ENCODE measurements at places on chromosomes 2 and 18.

DNA sequence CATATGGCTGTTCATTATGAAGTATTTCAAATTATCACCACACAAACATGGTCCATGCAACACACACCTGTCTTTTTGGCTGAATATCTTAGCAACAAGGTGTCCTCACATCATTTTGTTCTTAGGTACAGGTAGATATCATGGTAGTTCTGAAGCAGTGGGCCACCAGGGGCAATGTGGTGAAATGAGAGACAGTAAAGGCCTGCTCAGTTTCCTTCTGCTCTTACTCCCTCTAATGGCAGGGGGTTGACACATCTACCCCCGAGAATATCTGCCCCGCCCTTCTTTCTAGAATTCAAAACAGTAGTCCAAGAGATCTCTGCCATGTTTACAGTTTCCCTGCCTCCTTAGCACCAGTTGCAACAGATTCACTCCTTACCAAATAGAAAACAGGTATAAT is 147.0 kb upstream of the KLHL14 start:
- DNase-seq, result no peak

DNA sequence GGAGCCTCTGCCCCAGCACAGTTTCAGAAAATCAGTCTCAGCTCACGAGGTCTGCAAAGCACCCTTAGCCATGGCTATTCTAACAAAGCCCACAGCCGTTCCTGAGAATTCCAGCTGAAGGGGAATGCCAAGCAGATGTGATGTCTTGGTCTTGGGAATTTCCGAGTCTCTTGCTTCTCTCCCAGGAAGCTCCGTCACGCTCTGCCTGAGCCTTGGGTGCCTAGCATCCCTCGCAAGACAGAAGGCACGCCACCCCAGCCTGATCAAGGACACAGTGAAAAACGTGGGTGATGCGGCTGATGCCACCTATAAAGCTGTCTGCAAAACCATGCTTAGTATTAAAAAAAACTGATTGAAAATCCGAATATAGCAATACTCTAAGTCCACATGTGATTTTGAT is 254.6 kb downstream of the SH3BP4 start:
- no peak for DNase-seq

DNA sequence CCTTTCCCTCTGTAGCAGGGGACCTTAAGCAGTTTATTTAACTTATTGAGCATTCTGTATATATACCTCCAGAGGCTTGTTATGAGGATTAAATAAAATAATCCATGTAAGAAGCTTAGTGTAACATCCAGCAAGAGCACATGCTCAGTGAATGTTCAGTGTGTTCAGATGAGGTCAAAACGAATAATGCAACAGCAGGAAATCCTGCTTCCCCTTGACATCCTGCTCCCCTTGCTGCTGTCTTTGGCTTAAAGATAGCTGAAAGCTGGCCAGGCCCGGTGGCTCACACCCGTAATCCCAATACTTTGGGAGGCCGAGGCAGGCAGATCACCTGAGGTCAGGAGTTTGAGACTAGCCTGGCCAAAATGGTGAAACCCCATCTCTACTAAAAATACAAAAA is 68.7 kb downstream of the COL4A4 start:
- DNase-seq, result no peak

GRCh38 chr2:176134035-176134434 is 4.5 kb downstream of the HOXD8 start:
- DNase-seq, result no peak

GRCh38 chr2:119749477-119750012 is 10.2 kb upstream of the PTPN4 start:
- no peak for DNase-seq

- DNase-seq, result peak; percentile 74
Measured at GRCh38 chr2:130727286-130727924, 1.5 kb upstream of the GPR148 start.

DNA sequence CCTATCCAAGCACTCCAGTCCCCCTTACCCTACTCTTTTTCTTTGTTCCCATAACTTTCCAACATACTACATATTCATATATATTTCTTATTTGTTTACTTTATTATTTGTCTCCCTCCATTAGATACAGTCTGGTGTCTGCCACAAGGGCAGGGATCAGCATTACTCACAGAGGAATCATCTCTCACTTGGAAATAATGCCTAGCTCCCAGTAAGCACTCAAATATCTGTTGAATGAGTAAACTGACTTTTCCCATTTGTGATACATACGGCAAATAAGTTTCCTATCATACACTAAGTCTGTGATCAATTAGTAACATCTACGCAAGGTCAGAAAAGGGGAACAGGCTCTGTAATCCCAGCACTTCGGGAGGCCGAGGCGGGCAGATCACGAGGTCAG is 18.7 kb downstream of the C1D start:
- no peak for DNase-seq

DNA sequence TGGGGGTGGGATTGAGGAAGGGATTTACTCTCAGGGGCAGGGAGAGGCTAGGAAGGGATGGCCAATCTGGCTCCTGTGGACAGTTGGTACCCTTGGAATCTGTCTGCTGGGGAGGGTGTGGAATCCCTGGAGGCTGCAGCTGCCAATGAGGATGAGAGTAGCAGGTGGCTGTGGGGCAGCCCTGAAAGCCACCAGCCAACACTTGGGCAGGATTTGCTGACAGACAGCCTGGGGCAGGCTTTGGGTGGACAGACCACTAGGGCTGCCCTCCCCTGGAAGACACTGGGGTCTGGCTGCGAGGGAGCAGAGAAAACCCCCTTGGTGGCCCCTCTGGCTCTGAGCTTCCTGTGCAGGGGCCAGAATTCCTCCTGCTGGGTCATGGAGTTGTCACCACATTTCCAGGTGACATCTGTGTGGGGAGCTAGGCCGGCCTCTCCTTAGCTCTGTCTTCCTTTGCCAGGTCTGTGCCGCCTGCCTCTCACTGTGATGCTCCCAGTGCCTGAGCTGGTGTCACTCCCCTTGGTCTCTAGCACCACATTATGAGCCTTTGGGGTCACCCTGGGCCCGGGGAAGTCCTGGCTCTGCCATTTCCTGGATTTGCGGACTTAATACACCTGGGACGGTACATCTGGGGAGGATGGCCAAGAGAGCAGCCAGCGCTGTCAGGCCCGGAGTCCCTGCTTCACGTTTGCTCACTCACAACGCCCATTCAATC is 13.4 kb upstream of the ARHGEF4 start:
- DNase-seq, result no peak

- DNase-seq, result no peak
Measured at GRCh38 chr2:53865264-53865663, 5.5 kb upstream of the GPR75 start.

GRCh38 chr2:210226223-210226622 is 976 bp upstream of the ACADL start:
- no peak for DNase-seq

DNA sequence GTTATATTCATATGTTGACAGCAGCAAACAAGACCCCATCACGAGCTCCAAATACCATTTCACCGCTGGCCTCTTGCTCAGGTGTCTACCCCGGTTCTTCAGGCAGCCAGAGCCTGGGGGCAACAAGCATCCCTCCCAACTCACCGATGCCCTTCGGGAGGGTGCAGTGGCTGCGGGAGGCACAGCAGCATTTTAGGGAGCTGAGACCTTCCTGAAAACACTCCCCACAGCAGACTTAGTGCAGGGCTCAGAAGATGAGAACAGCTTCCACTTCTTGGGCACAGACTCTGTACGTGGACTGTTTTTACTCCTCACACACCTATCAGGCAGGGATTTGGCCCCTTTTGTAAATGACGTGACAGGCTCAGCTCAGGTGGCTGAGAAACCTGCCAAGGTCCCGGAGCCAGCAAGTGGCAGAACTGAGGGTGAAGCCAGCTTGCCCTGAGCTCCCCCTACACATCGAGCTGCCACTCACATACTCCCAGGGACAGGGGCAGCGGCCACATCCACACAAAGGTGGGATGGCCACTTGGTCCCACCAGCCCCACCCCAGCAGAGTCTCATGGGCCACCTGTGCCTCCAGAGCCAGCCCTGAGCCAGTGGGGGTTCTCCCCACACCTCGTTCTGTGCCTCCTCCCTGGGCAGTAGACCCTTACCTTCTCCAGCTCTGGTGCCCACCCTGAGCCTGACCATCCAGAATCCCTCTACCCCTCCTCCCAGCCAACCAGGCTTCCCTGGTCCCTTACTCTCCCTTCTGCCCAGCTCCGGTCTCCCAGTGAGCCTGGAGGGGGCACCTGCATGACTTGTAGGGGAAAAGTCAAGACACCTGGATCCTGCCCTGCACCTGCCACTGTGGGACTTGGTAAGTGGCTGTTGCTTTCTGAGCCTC is 28.5 kb downstream of the CYP27C1 start:
- no peak for DNase-seq

All from activated naive CD4-positive, alpha-beta T cell (primary cell).